ENCODE measurements at places on chromosomes 5 and 9.

GRCh38 chr5:30997681-30998080 is 195.8 kb upstream of the CDH6 start:
- no peak for DNase-seq

DNA sequence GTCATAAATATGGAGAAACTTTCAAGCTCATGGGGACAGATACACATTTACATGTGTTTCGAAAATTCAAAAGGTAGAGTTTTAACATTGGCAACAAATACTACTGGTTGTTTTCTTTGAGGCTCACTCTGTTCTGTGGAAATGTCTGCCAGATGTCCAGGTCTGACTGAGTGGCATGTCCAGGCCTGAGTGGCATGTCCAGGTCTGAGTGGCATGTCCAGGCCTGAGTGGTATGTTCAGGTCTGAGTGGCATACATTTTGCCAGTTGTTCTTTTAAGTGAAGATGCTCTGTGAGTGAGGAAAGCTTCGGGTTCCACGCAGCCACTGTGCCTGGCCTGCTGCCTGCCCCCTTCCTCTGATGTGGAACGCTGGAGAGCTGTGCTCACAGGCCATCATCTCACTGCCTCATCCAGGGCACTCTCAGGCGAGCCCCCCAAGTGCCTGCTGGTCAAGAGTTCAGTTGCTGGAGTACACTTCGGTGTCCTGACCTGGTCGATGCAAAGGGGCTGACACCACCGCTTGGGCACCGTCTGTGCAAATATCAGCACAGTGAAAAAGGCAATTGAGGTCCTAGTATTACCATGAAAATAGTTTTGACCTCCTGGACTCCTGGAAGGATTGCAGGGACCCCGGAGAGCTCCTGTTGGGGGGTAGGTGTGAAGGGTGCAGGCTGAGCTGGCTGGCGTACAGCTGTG is 89.9 kb downstream of the EHMT1 start:
- DNase-seq: no peak

DNA sequence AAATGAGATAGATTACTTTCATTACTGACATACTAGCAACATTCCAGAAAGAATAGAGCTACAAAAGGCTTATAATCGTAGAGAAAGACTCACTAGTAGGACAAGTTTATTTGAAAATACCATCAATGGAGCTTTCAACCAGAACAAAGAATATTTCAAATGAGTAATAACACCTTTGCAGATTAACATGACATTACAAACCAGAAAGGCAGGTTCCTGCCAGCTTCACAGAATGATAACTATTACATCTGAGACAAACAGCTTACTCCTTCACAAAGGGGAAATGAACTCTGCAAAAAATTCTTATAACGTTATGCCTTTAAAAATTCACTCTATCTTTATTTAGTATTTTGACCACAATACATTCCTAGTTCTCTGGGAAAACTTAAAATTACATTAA is 103.1 kb downstream of the EPB41L4A start:
- DNase-seq: no peak

GRCh38 chr9:116124472-116125040 is 29.0 kb upstream of the PAPPA start:
- DNase-seq: no peak

GRCh38 chr5:119269061-119269944 is 86.5 kb upstream of the TNFAIP8 start:
- peak; percentile 35 for DNase-seq
